ENCODE measurements at places on chromosomes 3 and 15.

DNA sequence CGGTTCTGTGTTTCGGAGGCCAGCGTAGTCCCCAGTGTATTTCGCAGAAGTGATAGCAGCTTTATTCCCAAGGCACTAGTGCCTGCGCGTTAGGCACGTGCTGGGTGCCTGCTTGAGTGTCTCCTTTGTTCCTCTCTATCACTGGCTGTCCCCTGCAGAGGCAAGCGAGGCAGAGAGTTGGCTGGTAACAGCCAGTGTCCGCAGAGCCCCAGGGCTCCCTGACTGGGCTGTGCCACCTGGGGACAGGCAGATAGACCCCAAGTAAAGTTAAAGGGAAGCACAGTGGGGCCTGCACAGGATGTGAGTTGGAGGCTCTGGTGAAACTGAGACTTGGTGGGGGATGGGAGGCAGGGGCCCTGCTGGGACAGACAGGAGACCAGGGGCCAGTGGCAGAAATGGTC, 50.7 kb downstream of the APBA2 start:
- no peak for DNase-seq

- no peak for DNase-seq
These were observed 45.2 kb downstream of the ATP2B2 start for GRCh38 chr3:10459954-10460754.

GRCh38 chr3:31352331-31352730, 180.4 kb upstream of the STT3B start:
- DNase-seq = no peak

GRCh38 chr3:23735535-23736326, 70.0 kb upstream of the UBE2E1 start:
- no peak for DNase-seq

GRCh38 chr3:72982609-72983366, 13.8 kb upstream of the PPP4R2 start:
- no peak for DNase-seq

DNA sequence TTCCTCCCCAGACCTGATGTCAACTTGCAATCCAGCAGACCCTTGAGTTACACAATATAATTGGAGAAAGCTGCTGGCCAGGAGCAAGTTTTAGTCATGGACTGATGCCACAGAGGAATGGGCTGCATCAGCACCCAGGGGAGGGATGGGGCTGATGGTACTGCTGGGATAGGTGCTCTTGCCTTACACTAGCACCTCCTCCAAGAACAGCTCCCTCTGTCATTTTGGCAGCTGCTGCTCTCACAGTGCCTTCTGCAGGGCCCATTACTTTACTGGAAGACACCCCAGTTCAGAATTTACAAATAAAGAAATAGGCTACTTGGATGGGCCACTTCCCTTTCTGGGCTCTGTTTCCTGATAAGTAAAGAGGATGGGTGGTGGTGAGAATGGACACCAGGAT, 85.3 kb upstream of the RORA start:
- no peak for DNase-seq

GRCh38 chr15:98651036-98651481, 2.7 kb downstream of the IGF1R start:
- DNase-seq = no peak

DNA sequence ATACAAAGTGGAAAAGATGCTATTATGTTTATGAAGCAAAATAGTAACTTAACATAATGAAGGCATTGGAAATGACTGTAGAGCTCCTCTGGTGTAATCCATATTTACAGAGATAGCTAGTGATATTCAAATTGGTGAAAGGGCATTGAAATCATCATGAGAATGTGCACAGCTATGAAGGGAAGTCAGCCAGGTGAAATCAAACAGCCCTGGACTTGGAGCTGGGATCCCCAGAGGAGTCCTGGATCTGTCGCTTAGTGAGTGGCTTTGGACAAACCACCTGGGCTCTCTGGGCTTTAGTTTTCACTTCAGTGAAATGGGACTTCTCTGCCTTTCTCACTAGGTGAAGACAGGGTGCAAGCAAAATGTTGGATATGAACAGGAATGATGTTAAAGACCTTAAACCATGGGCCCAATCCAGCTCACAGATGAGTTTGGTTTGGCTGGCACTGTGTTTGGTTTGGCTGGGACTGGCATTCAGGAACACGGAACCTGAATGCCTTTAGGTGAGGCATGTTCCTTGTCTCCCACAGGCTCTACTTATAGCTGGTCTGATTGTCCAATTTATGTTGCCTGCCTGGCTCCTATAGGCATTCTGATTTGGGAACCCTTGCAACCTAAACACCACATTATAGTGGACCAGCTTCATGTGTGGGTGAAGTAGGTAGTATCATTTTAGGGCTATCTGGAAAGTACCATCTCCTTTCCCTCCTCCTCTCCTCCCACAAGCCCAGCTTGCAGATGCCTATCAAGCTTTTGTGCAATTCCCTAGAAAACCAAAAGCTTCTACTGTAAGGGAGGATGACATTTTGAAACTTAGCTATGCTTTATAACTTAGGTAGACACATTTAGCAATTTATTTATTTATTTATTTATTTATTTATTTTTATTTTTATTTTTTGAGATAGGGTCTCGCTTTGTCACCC, 110.6 kb upstream of the TNFAIP8L3 start:
- DNase-seq = no peak

GRCh38 chr3:48058091-48058490, 41.9 kb upstream of the MAP4 start:
- no peak for DNase-seq

DNA sequence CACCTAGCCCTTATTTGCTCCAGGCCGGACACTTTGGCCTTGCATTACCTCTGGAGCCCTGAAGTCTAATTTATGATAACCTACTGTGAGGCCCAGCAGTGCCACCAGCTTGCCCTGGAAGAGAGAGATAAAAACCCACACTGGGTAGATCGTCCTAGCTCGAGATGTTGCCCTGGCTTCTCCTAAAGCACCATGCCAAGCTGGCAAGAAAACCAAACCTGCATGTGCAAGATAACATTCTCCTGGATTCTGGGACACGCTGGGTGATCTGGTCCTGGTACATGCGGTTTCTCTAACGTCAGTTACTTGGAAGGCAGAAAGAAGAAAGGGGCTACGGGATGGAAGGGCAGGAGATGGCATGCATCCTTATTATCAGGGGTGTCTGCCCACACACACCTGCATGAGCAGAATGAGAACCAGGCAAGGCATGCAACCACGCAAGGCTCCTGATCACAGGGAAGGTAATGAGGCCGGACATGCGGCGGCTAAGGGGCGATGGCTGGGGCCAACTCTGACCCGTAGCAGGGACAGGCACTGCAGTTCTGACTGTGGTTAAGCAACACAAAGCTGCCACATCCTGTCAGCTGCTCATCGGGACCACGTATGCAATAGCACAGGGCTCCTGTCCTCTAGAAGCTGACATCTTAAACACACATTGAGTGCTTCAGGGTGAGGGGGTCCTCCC, 73.0 kb downstream of the OXNAD1 start:
- peak; percentile 32 for DNase-seq

DNA sequence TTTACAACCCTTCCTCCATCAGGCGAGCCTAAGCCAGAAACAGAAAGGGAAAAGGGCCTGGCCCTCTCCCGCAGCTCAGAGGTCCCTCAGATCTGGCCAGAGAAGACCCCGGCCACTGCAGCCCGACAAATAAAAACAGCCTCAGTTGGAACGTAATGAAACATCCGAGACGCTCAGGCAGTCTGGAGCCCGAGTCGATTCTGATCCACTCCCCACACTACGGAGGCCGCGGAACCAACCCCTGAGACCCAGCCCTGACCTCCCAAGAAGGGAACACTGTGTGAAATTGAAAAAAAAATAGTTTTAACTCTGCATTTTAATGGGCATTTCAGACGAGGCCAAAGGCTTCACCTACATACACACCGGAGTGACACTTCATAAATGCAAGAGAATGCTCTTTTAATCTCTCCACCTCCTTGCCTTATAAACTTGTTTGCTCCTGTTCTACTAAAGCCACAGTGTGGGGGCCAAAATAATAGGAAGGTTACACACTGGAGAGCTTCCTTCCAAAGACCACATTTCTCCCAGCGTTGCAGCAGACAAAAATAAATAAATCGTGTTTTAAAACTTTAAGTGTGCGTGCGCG, 3.7 kb downstream of the MEIS2 start:
- DNase-seq = no peak

GRCh38 chr15:91926908-91927270, 73.4 kb downstream of the SLCO3A1 start:
- DNase-seq = no peak

GRCh38 chr3:130948929-130949328, 55.0 kb downstream of the ATP2C1 start:
- DNase-seq = no peak

DNA sequence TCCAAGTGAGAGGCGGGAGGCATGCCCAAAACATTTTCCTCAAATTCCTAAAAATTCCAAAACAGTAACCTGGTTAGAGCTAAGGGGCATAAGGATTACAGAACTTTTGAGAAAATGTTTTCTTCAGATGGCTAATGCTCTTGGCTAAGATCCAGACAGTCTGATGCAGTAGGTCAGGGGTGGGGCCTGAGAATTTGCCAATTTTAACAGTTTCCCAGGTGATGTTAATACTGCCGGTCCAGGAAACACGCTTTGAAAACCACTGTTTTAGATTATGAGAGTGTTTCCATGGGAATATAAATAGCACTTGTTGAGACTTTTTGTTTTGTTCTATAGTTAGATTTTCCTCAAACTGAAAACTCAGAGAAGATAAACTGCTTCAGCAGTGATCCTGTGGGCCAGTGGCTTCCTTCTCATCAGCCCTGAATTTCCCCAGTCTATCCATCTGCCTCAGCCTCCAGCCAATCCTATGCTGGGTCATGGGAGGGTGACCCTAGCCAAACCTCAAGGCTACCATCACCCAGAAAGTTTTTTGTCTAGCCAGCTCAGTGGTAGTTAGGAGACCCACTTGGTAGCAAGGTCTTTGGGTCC, 71.6 kb upstream of the ACP3 start:
- no peak for DNase-seq

DNA sequence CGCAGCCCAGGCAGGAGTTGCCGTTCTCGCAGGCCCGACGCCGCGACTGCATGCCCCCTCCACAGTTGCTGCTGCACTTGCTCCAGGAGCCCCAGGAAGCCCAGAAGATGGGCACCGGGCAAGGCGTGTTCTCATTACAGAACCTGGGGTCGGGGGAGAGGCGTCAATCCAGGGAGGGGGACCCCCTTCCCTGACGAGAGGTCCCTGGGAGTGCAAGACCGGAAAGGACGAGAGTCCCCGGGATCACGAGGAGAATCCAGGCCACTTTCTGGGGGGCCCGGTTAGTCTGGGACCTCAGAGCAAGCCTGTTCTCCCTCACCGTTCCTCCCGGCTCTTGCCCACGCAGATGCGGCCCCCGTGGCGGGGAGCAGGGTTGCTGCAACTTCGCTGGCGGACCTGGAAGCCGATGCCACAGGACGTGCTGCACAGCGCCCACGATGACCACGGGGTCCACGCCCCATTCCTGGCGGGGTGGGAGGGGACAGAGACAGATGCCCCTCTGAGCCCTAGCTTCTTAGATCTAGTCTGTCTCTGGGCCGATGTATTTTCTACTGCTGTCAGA, 113.9 kb downstream of the SEMA5B start:
- no peak for DNase-seq

DNA sequence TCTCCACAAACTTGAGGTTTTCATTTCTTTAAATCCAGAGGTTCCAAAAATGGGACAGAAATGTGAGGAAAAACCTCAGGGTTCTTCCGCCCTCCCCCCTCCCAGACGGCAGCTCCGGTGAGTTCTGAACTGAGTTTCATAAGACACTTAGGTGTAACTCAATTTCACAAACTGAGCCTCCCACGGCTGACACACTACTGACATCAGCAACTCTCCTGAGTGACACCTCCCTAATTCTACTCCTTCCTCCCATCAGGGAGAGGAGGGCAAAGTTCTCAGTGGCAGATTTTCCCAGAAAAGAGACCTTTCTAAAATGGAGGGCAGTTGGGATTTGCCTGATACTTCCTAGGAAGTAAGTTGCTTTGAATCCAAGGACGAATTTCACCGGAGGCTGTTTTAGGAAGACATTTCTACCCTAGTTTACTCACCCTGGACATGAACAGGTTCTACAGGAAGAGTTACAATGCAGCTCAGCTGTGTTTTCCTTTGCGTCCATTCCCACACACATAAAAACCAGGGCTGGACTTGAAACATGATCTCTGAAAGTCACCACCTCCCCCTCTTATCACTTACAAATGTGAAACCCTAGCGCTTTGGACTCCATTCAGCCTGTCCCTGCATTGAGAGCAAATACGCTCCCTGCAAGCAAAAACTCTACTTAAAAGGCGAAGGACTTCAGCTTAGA, 78.1 kb upstream of the LMOD3 start:
- no peak for DNase-seq

DNA sequence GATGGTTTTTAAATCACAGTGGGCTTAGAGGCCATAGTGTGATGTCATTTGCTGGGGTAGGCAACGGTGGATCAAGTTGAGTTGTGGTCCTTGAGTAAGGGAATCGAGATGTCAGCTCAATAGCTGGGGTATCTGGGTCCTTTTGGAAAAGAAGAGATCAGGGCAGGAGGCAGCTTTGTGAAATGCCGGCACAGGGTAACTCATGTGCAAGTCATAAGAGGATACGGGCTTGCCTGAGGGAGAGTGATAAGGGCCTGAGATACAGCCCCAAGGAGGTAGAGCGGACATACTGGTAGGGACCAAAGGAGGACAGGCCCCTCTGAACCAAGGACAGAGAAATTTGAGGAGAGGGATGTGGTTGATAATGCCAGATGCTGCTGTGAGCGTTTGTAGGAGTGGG, 4.2 kb upstream of the FAM131A start:
- no peak for DNase-seq

- no peak for DNase-seq
These were observed 3.5 kb downstream of the EDC3 start for GRCh38 chr15:74692327-74692726.

- DNase-seq = no peak
These were observed 26.6 kb downstream of the ITGB5 start for GRCh38 chr3:124860599-124860998.

GRCh38 chr3:46318207-46318927, 35.5 kb upstream of the CCR2 start:
- no peak for DNase-seq

DNA sequence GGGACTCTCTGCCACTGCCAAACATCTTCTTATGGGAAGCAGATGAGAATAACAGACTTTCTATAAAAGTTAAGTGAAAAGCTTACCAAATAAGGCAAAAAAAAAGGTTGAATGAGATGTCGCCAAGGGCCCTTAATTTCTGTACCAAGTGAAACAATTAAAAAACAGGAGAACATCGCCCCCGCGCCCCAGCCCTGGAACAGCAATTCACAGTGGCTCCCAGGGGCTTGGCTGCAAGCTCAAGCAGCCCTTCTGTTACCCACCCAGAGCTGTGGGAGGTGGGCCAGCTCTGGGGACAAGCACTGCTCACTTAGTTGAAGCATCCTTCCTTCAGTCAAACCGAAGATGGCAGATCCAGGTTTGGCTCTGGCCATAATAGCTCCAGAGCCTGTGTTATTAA, 208.0 kb downstream of the ERC2 start:
- no peak for DNase-seq
